Renal pelvis (tissue), 12 donors: ENCODE measurements at places on chromosomes 4 and X.

GRCh38 chr4:145565328-145565727 lies 53.9 kb upstream of the MMAA start:
- DNase-seq = no peak

DNA sequence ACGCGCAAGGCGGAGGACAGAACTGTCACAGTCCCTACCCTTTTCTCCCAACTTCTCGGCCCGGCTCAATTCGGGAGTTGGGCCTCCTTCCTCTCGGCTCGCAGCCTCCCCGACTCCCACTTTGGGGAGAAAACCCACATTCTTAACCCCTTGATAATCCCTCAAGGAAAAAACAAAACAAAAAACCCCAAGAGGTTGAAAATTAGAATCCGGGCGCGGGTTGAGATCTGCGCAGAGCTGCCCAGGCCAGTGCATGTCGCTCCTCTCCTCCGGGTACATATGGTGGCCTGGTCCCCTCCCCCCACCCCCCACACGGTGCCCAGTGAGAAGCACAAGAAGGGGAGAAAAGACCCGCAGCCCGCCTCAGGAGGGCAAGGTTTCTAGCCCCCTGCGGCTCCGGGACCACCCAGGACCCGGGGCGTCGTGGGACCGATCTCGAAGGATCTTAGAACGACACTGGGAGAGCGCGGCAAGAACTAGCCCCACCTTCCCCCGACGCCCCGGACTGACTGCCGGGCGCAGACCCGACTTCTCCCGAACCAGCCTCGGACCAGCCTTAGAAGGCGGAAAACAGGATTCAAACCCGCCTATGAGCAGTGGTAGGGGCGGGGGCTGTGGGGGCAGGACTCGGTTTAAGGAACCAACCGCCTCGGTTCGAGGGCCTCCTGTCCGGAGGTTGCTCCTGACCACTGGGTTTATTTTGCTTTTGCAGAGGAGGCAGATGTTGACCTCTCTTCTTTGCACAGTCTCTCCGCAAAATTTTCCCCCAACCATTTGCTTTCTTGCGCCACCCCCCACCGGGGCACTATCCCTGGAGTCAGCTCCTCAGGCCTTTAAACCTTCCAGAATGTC lies 2.5 kb upstream of the PDGFRA start:
- DNase-seq = peak; percentile 34

DNA sequence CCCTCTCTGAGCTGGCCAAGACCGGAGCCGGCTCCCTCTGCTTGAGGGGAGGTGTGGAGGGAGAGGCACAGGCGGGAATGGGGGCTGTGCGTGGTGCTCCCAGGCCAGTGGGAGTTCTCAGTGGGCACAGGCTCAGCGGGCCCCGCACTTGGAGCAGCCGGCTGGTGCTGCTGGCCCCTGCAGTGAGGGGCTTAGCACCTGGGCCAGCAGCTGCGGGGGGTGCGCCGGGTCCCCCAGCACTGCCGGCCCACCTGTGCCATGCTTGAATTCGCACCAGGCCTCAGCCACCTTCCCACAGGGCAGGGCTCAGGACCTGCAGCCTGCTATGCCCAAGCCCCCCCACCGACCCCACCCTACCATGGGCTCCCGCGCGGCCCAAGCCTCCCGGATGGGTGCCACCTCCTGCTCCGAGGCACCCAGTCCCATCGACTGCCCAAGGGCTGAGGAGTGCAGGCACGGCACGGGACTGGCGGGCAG lies 602.5 kb downstream of the KCTD8 start:
- no peak for DNase-seq

DNA sequence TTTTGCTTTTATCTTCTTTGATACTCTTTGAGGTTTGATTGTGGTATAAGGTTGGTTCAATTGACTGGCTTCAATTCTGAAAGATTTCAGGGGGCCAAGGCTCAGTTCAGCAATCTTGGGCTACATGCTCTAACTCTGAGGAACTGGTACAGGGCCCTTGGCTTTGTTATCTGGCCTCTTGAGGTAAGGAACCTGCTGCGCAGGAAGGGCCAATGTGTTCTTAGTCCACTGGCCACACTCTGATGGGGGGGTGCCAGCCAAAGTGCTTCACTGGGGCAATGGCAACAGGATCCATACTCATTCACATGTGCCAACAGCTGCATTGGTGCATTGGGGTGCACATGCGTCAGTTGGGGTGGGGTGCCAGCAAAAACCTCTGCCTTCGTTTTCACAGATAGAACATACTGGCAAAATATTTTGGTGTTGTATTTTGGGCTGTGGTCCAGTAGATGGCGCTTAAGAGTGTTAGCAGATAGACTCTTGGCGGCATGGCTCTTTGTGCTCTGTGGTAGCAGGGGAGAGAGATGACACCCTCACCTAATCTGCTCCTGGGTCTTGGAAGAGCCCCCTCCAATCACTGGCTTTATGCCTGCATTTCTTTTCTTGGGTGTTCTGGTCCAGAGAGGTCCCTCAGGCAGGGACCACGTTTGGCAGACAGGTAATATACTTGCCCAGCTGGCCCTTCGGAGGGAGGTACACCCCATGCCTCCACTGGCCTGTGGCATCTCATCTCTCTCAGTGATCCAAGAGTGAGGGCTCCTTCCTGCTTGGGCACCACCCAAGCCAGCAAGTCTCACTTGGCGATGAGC lies 42.9 kb downstream of the NDST3 start:
- DNase-seq = no peak

GRCh38 chr4:6471307-6472007 lies 957 bp downstream of the PPP2R2C start:
- no peak for DNase-seq

GRCh38 chrX:40479777-40480318 lies 100.9 kb upstream of the ATP6AP2 start:
- no peak for DNase-seq

GRCh38 chr4:183905081-183905592 lies at the start of gene STOX2:
TSS of gene STOX2 (plus strand) at chr4:183905307. CDS start at chr4:183906791, 1,484 bp downstream.
- peak; percentile 80 for DNase-seq

GRCh38 chr4:53595204-53595603 lies 3.9 kb upstream of the LNX1 start:
- no peak for DNase-seq

DNA sequence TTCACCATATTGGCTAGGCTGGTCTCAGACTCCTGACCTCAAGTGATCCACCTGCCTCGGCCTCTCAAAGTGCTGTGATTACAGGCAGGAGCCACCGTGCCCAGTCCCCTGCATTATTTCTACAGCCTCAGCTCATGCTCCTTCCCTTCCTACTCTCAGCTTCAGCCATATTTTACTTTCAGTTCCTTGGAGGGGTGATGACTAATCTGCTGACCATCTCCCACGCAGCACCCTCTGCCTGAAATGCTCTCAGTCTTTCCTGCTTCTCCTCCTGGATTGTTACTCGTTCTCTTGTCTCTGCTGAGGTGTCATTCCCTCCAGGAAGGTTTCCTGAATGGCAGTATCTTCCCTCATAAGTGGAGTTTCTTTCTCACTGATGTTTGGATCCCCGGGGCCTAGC lies 63.3 kb downstream of the MOSPD2 start:
- no peak for DNase-seq
